ENCODE measurements at places on chromosomes 11 and 22. TPM values are rescaled to one million over a fixed set of nuclear protein-coding genes. Genes with fewer than 3 reads are reported as not detected.

- no peaks in the 10 kb centered on the region for H3K36me3 ChIP-seq
- no peak for DNase-seq
- H3K4me1 ChIP-seq: no peaks in the 10 kb centered on the region
- no peak overlapping the region for H3K4me3 ChIP-seq
- no peaks in the 10 kb centered on the region for H3K27me3 ChIP-seq
- no peak overlapping the region for H3K27ac ChIP-seq
Measured at GRCh38 chr11:78336877-78337553, 80.6 kb downstream of the GAB2 start.

DNA sequence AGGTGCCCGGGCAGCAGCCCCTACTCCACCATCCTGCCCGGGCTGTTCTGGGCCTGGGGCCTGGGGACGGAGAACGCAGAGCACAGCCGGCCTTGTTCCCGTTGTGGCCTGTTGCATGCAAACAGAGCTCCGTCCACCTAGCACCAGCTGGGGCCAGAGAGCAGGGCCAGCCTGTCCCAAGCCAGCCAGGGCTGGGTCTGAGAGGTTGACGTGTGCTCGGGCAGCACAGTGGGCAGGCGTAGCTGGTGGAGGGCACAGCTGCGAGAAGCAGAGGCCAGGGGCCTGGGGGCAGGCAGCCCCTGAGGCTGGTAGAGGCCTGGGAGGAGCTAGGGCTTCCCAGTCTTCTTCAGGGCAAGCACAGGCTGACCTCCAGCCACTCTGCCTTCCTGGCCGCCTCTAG lies 1192.6 kb downstream of the BRD1 start:
- H3K36me3 ChIP-seq: no peaks in the 10 kb centered on the region
- H3K4me3 ChIP-seq: no peak overlapping the region
- no peaks in the 10 kb centered on the region for H3K27me3 ChIP-seq
- H3K4me1 ChIP-seq: no peaks in the 10 kb centered on the region

GRCh38 chr22:44329179-44329796 lies 16.5 kb upstream of the SHISAL1 start:
- H3K4me1 ChIP-seq: peaks cover 7% of the 10 kb centered on the region
- no peak overlapping the region for H3K4me3 ChIP-seq
- DNase-seq: no peak
- no peaks in the 10 kb centered on the region for H3K36me3 ChIP-seq

GRCh38 chr11:58685973-58686722 lies 45.6 kb downstream of the GLYAT start:
- H3K4me1 ChIP-seq: no peaks in the 10 kb centered on the region
- no peak for DNase-seq
- no peaks in the 10 kb centered on the region for H3K36me3 ChIP-seq
- H3K27me3 ChIP-seq: no peaks in the 10 kb centered on the region

GRCh38 chr11:6667733-6668374 lies 12.2 kb upstream of the DCHS1 start:
- DNase-seq: no peak
- no peak overlapping the region for H3K4me3 ChIP-seq
- no peaks in the 10 kb centered on the region for H3K36me3 ChIP-seq
- H3K27ac ChIP-seq: no peak overlapping the region
- H3K4me1 ChIP-seq: no peaks in the 10 kb centered on the region

- no peaks in the 10 kb centered on the region for H3K27me3 ChIP-seq
- H3K4me1 ChIP-seq: no peaks in the 10 kb centered on the region
- H3K36me3 ChIP-seq: no peaks in the 10 kb centered on the region
- DNase-seq: no peak
- no peak overlapping the region for H3K27ac ChIP-seq
Measured at GRCh38 chr11:89189776-89190175, 12.1 kb downstream of the TYR start.

DNA sequence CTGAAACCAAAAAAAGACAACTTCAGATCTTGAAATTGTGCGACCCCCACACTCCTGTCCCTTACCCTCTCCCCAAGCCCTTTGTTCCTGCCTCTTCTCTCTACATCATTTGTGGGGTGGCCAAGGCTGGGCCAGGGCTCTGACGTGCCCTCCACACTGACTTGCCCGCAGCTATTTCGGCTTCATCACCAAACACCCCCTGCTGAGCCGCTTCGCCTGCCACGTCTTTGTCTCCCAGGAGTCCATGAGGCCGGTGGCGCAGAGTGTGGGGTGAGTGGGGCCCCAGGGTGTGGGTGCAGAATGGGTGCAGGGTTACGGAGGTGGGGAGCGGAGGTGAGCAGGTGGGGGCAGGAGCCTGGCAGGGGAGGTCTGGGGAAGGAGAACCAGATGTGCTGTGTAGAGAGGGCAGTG lies 9.5 kb downstream of the MAPK8IP2 start:
- H3K27ac ChIP-seq: no peak overlapping the region
- peaks cover 11% of the 10 kb centered on the region for H3K27me3 ChIP-seq
- no peak for DNase-seq
- H3K4me3 ChIP-seq: no peak overlapping the region
- H3K4me1 ChIP-seq: no peaks in the 10 kb centered on the region
- H3K36me3 ChIP-seq: no peaks in the 10 kb centered on the region

The CAVIN3 gene
- total RNA-seq: 51.0 TPM

The FAM111B gene
- total RNA-seq: 0.95 TPM

The COMT gene
- total RNA-seq: 116 TPM

Measured in astrocyte (in vitro differentiated cells and primary cell).